ENCODE measurements at places on chromosomes 3 and 15.

DNA sequence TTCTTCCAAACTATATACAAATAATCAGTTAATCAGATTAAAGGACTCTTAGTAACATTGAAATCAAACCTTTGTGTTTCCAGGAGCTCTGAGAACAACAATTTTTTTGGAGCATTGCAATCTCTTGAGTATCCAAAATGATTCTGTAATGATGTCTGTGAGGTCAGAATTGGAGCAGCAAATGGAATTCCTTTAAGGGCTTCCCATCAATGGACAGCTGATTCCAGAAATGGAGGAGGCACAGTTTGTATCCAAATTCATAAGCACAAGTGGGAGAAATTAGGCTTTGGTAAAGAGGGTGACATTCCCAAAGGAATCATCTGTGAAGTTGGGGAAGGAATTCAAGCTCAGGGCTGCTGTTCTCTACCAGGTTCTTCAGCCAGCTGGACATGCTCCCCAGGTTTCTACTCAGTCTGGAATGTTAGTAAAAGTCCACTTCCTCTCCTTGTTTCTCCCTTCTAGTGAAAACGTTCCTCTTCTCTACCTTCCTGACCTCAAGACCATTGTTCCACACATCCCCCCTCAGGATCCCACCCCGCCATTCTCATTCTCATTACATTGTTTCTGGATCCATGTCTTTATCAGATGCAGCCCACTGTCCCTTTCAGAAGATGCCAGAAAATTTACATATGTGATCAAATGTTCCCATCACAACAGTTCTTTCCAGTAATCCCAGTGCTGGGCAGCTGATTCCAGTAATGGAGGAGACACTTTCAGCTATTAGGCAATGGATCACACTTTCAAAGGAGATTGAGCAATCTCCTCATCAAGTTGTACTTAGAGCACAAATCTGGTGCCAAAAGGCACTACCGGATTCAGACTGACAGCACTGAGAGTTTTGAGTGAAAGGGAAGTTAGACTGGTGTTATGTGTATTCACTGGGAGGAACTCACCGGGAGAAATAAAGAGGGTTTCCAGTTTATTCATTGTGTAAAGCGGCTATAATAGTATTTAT, 391.3 kb upstream of the TPRG1 start:
- DNase-seq, result no peak

- no peak for DNase-seq
Observed at GRCh38 chr15:80526556-80527340, 122.6 kb downstream of the ARNT2 start.

- DNase-seq, result no peak
Observed at GRCh38 chr15:96914081-96914480, 583.6 kb downstream of the NR2F2 start.

- DNase-seq, result no peak
Observed at GRCh38 chr3:100968932-100969906, 24.0 kb downstream of the ABI3BP start.

DNA sequence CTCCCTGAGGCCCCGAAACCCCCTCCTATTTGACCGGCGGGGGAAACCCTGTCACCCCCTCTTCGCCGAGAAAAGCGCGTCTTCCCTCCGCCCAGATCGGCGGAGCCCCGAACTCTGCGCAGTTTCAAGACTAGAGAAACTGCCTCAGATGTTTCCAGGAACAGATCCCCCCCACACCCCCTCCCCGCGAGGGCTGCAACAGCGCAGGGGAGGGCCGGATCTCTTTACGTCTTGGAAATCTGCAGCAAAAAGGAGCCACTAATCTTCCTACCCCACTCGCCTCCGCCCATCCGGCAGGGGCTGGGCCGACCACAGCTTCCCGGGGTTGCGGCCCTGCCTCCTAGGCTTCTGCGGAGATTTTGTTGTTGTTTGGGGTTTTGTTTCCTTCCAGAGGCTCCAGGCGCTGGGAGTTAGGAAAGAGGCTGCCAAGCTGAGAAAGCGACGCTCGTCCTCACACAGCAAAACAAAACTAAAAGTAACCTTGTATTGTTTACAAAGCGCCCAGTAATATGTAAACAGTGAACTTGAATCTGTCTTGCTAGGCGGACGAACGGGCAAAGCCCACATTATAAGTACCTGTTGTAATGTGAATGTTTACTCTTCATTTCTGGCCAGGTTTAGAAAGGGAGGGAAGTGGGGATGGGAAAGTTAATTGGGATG, 2.2 kb downstream of the FOXB1 start:
- DNase-seq, result peak; percentile 49

GRCh38 chr3:97264180-97264579, 449.8 kb downstream of the EPHA6 start:
- no peak for DNase-seq

DNA sequence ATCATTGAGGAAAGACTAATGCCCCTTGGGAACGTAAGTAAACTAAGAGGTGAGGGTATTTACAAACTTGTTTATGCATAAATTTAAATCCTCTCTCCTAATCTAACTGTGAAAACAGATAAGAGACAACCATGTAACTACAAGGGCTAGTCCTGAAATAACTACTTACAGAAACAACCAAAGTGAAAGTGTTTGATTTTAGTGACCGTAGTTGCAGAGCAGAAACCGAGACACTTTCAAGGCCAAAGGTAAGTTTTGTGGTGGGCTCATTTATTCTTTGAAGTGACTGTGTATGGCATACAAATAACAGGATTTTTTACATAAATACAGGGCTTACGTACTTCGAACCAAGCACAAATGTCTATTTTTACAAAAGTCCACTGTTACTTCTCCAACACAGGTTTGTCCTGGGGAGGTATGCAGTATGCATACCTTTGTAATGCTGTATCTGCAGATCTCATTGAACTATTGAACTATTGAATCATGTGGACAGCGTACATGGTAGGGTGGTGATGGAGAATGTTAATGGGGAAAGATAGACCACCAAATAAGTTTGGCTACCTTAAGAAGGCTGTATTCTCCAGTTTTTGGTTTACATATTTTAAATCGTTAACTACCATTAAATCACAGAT, 99.6 kb upstream of the RBMS3 start:
- no peak for DNase-seq

- no peak for DNase-seq
Observed at GRCh38 chr3:131804565-131805133, 230.2 kb downstream of the CPNE4 start.
